ENCODE measurements at places on chromosomes 5 and 9.

- DNase-seq: no peak
Observed at GRCh38 chr5:160537940-160538339, 116.3 kb downstream of the PTTG1 start.

- DNase-seq: no peak
Observed at GRCh38 chr5:34415559-34416198, 240.4 kb upstream of the RAI14 start.

GRCh38 chr5:163362840-163363371 is 74.5 kb upstream of the CCNG1 start:
- DNase-seq: no peak

DNA sequence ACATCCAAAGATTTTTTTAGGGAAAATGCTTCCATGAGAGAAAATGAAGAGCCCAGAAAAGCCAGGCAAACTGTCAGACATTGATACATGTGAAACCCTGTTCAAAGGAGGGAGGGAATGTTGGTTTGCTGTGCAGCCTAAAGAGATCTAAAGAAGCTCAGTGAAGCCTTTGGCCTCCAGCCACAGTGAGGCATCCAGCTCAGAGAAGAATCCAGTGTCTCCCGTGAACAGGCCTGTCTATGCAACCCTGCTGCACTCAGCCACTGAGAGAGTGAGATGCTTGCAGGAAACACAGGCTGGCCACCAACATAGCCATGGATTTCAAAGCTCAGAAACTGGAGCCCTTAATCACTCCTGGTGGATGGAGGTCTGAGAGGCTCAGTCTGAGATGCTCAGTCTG is 171.4 kb upstream of the PLCXD3 start:
- DNase-seq: no peak

- no peak for DNase-seq
Observed at GRCh38 chr9:113289091-113289490, 13.6 kb downstream of the PRPF4 start.

- no peak for DNase-seq
Observed at GRCh38 chr5:122919969-122920368, 74.6 kb downstream of the SNX24 start.

- DNase-seq: no peak
Observed at GRCh38 chr5:36629729-36630128, 23.3 kb downstream of the SLC1A3 start.
